ENCODE measurements at places on chromosomes 1 and 21. TPM values are rescaled to one million over a fixed set of nuclear protein-coding genes. Genes with fewer than 3 reads are reported as not detected.

Gene AMY2A
- total RNA-seq, result not detected

Gene CYP4X1
- total RNA-seq, result not detected

Gene OR2L3
- not detected for total RNA-seq

Gene AIM2
- not detected for total RNA-seq

Gene LCE2B
- not detected for total RNA-seq

Gene NPPA
- total RNA-seq, result not detected

Gene PLEKHA6
- 3.1 TPM for total RNA-seq

Gene LAMC1
- total RNA-seq, result 123 TPM

Gene LIPI
- not detected for total RNA-seq

Data from hair follicular keratinocyte (primary cell).